ENCODE measurements at places on chromosomes 7 and 10.
A peak's percentile ranks its signal among the peaks of the same experiment; 100 is the strongest.

DNA sequence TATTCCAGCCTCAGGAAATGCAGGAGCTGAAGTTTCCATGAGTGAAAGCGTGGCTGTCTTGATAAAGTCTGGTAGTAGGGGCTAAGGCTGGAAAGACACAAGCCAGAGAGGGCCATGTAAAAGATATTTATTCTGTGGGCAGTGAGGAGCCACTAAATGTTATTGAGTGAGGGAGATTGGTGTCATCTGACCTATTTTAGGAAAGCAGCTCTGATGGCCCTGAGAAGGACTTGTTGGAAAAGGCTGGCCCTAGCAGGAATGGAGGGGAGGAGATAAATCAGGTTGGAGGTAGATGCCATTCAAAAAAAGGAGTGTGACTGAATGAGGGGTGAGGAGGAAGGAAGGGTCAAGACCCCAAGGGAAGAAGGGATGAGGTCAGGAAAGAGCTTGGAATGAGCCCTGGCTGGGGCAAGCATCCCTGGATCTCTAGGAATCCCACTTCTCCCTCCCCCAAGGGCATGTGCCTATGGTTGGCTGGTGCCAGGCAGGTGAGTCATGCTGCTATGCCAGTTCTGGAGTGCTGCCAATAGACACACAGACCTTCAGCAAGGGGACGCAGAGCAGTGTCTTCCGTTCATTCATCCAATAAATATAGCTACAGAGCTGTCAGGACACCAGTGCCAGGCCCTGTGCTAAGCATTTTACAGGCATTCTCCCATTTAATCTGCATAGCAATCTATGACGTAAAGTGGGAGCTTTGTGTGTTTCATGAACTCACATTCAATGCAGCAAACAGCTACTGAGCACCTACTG, 2.0 kb downstream of the ANKRD2 start:
- DNase-seq, result no peak

DNA sequence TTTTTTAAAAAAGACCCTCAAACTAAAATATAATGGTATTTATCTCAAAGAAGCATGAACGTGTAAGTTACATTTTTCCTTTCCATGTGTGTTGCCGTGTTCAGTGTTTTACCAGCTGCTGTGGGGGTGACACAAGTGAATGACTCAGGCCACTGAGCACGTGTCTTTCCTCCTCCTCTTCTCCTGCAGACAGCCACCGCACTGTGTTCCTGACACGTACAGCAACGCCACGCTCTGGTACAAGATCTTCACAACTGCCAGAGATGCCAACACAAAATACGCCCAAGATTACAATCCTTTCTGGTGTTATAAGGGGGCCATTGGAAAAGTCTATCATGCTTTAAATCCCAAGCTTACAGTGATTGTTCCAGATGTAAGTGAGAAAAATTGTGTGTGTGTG, 29.7 kb downstream of the TMEM248 start:
- no peak for DNase-seq

DNA sequence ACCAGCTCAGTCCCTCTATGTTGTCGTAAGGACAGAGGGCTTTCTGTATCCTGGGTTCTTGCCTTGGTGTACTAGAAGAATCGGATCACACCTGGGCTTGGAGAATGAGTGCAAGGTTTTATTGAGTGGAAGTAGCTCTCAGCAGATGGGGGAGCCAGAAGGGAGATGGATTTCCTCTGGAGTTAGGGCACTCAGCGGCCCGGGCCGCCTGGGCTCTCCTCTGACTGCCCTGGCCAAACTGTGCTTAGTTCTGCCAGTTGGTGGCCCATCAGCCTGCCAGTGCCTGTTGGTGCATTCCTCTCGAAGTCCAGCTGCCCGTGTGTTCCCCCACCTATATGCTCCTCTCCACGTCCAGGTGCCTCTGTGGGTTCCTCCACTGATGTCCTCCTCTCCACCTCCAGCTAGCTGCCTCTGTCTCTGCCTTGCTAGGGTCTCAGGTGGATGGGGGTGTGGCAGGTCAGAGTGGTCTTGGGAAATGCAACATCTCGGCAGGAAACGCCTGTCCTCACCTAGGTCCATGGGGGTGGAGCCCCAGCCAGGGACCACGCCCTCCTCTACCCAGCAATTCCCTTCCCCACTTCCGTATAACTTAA, 148.6 kb downstream of the PPP1R3A start:
- no peak for DNase-seq

- DNase-seq, result no peak
Observed at GRCh38 chr10:26824015-26824690, 36.6 kb downstream of the ABI1 start.

- no peak for DNase-seq
Observed at GRCh38 chr7:98565103-98565502, 52.0 kb upstream of the NPTX2 start.

- DNase-seq, result no peak
Observed at GRCh38 chr10:110842326-110842904, 29.3 kb upstream of the PDCD4 start.

- DNase-seq, result no peak
Observed at GRCh38 chr10:3495281-3495680, 289.7 kb downstream of the KLF6 start.

DNA sequence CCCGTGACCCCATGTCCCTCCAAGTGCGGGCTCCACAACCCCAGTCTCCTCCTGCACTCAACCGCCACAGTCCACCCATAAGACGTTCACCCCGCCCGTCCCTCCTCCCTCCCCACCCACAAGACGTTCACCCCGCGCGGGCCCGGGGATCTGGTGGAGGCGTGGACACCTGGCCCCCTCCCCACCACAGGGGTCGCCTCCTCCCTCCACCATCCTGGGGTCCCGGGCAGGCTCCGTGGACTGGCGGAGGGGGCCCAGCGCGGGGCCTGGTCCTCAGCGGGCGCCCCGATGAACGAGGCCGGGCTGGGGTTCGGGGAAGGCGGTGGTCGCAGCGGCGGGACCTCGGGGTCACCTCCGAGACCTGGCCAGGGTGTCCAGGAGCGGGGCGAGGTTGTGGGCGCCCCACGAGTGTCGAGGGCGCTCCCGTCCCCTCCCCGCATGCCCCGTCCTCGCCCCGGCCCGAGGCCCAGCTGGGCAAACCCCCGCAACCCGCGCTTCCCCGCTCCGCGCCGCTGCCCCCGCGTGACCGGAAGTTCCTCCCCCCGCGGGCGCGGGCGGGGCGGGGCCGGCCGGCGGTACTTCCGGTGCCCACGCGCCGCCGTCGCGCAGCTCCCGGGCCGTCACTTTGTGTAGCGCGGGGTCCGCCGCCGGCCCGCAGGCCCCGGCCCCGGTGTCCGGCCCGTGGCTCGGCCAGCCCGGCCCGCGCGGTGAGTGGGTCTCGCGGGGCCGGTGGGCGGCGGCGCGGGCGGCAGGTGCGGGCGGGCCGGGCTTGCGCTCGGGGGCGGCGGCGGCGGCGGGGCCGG, at the start of gene ZNF316:
ZNF316 (plus strand) TSS at position 578 of the 803 bp plus-strand sequence. CDS start 5,092 bp downstream, outside the sequence.
- DNase-seq, result peak; percentile 52

DNA sequence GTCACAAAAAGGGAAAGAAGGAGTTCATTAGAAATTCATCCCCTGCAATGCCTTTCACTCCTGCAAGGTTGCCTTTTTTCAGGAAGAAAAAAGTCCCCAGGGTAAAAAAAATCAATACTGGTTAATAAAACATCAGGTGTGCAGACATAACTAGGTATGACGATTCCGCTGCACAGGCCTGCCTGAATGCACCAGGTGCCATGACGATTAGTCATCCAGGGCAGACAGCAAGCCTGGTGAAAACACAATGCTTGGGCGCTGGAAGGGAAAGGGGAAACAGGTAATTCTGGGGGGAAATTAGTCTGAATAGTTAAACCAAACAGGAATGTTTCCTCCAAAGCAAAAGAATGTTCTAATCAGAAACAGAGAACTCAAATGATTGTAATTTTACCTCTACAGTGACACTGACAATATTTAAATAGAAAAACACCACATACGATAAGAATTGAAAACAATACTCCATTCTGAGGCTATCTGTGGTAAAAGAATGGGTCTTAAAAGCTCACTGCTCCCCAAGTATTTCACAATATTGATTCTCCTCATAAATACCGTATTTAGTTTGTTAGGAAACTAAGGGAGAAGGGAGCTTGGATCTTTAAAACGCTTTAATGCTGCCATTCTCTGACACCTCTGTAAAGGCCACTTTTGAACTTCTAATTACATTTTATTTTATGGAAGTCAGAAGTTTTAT, 45.2 kb downstream of the VPS41 start:
- DNase-seq, result no peak
